ENCODE measurements at places on chromosomes 3 and 15.

- no peak overlapping the region for H3K4me3 ChIP-seq
- no peaks in the 10 kb centered on the region for H3K36me3 ChIP-seq
- H3K27ac ChIP-seq: no peak overlapping the region
- H3K4me1 ChIP-seq: peaks cover 5% of the 10 kb centered on the region
- DNase-seq: no peak
These were observed 153.0 kb downstream of the SMAD6 start for GRCh38 chr15:66855041-66855440.

GRCh38 chr3:33372218-33373081 is 67.8 kb downstream of the UBP1 start:
- peaks cover 1% of the 10 kb centered on the region for H3K4me1 ChIP-seq
- no peak overlapping the region for H3K4me3 ChIP-seq
- DNase-seq: no peak
- H3K27ac ChIP-seq: no peak overlapping the region
- H3K36me3 ChIP-seq: no peaks in the 10 kb centered on the region

DNA sequence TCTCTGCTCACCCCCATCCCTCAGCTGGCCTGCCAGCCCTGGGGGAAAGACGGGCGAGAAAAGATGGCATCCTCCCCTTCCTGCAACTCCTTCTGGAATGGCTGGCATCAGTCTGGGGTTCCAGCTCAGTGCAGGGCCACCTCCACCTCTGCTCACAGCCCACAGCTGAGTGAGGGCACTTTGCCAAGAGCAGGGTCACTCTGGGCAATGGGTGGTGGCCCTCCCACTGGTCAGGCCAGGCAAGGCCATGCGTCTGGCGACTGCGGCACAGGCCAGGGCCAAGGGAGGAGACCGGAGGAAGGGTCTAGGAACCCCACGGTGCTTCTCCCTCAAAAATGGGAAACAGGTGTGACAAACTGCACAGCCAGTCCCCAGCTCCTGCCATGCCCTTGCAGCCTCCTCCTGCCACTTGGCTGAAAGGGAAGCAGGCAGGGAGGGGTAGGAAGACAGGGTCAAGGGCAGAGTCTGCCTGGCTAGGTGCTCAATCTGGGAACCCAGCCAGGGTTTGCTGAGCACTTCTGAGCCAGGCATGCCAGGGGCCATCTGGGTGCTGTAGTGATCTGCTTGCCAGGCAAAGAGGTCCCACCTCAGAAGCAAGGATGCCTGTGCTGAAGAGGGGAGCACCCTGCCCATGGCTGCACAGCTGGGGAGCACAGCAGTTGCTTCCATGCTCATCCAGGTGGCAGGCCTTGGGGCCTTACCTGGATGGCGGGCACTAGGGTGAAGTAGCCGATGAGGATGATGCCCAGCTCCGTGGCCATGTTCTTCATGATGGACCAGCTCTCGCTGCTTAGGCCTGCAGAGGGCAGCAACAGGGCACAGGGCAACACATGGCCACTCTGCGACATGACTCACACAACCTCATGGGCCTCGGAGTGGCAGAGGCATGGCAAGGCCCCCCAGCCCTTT is 41.2 kb downstream of the PTPN23 start:
- no peaks in the 10 kb centered on the region for H3K27me3 ChIP-seq
- peak overlapping the region; percentile 85 for H3K4me3 ChIP-seq
- H3K27ac ChIP-seq: peak overlapping the region; percentile 100
- DNase-seq: no peak

GRCh38 chr3:159301961-159302360 is 500.1 kb downstream of the MFSD1 start:
- no peaks in the 10 kb centered on the region for H3K36me3 ChIP-seq
- peaks cover 2% of the 10 kb centered on the region for H3K27me3 ChIP-seq
- no peak overlapping the region for H3K27ac ChIP-seq
- no peaks in the 10 kb centered on the region for H3K4me1 ChIP-seq
- DNase-seq: no peak

GRCh38 chr15:23424111-23424904 is 22.7 kb downstream of the GOLGA6L2 start:
- no peak overlapping the region for H3K4me3 ChIP-seq
- H3K27ac ChIP-seq: no peak overlapping the region
- no peaks in the 10 kb centered on the region for H3K4me1 ChIP-seq
- DNase-seq: no peak

DNA sequence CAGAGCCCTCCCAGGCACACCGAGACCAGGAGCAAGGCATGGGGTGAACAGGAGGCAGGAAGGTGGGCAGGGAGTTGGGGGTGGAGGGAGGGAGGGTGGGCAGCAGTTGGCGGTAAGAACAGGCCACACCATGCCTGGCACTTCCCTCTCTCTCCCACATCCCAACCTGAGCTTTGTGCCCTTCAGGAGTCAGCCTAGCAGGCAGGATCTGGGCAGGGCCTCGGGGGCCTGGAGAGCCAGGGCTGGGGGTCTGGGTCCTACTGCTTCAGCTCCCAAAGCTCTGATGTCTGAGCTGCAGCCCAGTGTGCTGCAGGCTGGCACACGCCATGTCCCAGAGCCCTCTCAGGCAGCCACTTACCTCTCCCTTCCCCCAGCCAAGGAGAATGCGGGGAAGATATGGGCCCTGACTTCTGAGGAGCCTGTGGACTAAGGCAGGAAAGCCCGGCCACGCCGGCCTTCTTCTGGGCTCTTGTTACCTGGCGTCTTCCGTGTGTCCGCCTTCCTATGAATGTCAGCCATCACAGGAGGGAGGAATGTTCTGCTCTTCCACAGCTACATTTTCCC is 2.9 kb upstream of the MYL3 start:
- no peaks in the 10 kb centered on the region for H3K4me1 ChIP-seq
- no peak for DNase-seq
- no peak overlapping the region for H3K27ac ChIP-seq
- H3K36me3 ChIP-seq: no peaks in the 10 kb centered on the region

DNA sequence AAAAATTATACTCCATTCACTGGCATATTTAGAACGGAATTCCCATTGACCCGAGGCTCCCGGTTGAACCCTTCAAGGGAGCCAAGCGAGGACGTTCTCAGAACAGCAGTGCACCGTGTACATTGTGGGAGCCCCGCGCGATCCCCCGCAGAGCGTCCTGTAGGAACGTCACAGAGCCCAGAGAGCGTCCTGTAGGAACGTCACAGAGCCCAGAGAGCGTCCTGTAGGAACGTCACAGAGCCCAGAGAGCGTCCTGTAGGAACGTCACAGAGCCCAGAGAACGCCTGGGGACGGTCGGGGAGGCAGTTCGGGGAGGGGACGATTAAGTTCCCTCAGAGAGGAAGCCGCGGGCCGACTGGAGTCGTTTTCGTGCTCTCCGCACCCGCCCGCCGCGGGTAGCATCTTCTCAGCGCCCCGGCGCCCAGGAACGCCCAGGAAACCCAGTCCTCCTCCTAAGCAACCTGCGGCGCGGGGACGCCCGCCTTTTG is 506 bp upstream of the ATP1B3 start:
- peaks cover 8% of the 10 kb centered on the region for H3K36me3 ChIP-seq
- peak overlapping the region; percentile 93 for H3K4me3 ChIP-seq
- H3K27ac ChIP-seq: peak overlapping the region; percentile 94
- no peaks in the 10 kb centered on the region for H3K27me3 ChIP-seq
- peaks cover 28% of the 10 kb centered on the region for H3K4me1 ChIP-seq

GRCh38 chr3:128874481-128875180 is 4.8 kb upstream of the ACAD9 start:
- no peak overlapping the region for H3K4me3 ChIP-seq
- H3K36me3 ChIP-seq: peaks cover 7% of the 10 kb centered on the region
- H3K4me1 ChIP-seq: peaks cover 20% of the 10 kb centered on the region
- no peaks in the 10 kb centered on the region for H3K27me3 ChIP-seq
- DNase-seq: no peak

GRCh38 chr15:54808321-54808720 is 388.4 kb downstream of the RSL24D1 start:
- H3K27me3 ChIP-seq: peaks cover 3% of the 10 kb centered on the region
- no peak for DNase-seq
- H3K27ac ChIP-seq: no peak overlapping the region
- no peak overlapping the region for H3K4me3 ChIP-seq

GRCh38 chr3:33115024-33115768 is 1.4 kb downstream of the CRTAP start:
- H3K27me3 ChIP-seq: no peaks in the 10 kb centered on the region
- peaks cover 12% of the 10 kb centered on the region for H3K4me1 ChIP-seq
- peak overlapping the region; percentile 33 for H3K4me3 ChIP-seq
- H3K27ac ChIP-seq: no peak overlapping the region
- no peak for DNase-seq

DNA sequence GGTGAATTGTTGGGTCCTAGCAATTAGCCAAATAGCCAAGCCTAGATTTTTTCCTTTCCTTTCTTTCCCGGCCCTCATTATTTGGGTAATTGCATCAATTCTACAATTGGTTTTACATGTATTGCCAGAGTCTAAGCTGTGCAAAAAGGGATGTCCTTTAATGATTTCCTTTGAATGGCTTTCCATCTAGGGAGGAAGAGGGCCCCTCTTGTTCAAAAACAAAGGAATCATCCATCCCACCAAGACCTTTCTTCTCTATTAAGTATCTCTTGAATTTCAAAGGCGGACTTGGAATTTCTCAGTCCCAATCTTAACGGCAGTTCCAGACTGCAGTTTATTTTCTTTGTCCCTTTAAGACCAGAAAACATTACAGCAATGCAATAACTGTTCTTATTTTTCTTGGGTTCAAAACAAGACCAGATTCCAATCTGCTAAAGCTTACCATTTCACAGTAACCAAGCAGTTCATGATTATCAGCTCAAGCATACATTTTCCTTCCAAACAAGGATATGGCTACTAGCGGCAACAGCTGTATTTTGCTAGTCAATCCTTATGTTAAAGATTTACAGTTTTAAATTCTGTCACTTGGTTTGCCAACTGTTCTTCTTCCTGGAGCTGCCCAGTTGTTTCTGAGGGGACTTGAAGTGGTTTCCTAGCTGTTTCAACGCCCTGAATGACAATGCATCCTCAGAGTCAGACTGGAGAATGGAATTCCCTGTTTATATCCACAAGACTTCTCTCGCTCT is 91.4 kb upstream of the LRIG1 start:
- no peaks in the 10 kb centered on the region for H3K36me3 ChIP-seq
- H3K27ac ChIP-seq: no peak overlapping the region
- H3K4me1 ChIP-seq: no peaks in the 10 kb centered on the region
- no peak overlapping the region for H3K4me3 ChIP-seq

Data from activated naive CD8-positive, alpha-beta T cell treated with anti-CD3 and anti-CD28 coated beads, Interleukin-2, amount 10 ng/mL, durations not matched to agents 7 days and 5 days (primary cell).